ENCODE measurements at places on chromosomes 2 and 18.

DNA sequence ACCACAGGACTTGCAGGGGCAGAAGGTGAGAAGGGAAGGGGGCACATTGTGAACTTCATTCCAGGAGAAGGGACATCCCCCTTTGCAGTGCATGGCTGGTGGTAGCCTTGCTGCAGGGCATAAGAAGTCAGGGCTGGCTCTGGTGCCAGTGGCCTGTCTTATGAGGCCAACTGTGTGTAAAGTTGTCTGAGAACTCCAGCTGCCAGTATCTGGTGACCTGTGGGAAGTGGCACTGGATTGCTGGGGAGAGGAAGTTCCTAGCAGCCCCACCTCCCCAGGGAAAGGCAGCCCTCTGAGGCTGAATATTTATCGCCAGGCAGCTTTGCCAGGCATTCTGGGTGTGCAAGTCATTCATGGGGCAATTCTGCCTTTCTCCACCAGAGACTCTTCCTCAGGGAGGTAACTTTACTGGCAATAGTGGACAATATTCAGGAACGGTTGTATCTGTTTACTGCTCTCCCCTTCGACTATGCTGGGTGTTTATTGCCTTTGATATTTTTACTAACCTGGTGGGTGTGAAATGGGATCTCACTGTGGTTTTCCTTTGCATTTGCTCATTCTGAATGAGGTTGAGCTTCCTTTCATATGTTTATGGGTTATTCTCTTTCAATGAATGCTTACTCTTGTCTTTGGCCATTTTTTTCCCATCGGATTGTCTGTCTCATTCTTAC, 12.3 kb downstream of the TRPM8 start:
- no peak for DNase-seq

- no peak for DNase-seq
These were observed 7.6 kb downstream of the POU3F3 start for GRCh38 chr2:104861351-104862057.

- DNase-seq, result no peak
These were observed 31.7 kb downstream of the PCARE start for GRCh38 chr2:29042561-29043075.

GRCh38 chr2:66570471-66570870, 135.5 kb downstream of the MEIS1 start:
- no peak for DNase-seq

- DNase-seq, result peak; percentile 8
These were observed 30.0 kb upstream of the RAB1A start for GRCh38 chr2:65159906-65160305.

- no peak for DNase-seq
These were observed 113.6 kb upstream of the STK17B start for GRCh38 chr2:196284866-196285557.

- DNase-seq, result no peak
These were observed 817.3 kb downstream of the SATB2 start for GRCh38 chr2:198640463-198640862.

GRCh38 chr2:186263673-186264250, 222.3 kb upstream of the ZC3H15 start:
- no peak for DNase-seq

DNA sequence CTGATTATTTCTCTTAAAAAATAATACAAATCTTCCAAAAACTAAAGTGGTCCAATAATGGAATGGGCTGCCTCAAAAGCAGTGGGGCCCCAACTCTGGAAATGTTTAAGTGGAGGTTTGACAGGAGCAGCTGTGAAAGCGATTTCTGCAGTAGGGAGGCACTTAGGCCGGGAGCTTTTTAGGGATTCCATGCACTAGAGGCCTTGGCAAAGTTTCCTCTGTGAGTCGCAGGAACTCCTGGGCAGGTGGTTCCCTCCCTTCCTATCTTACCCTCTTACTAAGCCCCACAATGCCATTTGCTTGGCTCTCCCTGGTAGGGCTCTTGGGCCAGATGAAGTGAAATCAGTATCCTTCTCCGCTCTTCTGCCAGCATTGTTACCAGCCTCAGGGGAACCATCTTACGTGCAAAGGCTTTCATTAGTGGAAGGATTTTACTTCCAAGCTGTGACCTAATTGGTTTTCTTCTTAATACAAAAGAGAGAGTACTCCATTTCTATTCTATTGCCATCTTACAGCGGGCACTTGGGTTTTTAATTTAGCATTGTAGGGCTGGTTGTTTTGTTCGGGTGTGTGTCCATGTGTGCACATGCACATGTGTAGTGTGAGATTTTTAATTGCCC, 34.3 kb upstream of the C18orf32 start:
- no peak for DNase-seq

GRCh38 chr2:138814123-138814898, 34.1 kb upstream of the NXPH2 start:
- DNase-seq, result no peak

- no peak for DNase-seq
These were observed 855.7 kb downstream of the TRIB2 start for GRCh38 chr2:13572466-13572865.

DNA sequence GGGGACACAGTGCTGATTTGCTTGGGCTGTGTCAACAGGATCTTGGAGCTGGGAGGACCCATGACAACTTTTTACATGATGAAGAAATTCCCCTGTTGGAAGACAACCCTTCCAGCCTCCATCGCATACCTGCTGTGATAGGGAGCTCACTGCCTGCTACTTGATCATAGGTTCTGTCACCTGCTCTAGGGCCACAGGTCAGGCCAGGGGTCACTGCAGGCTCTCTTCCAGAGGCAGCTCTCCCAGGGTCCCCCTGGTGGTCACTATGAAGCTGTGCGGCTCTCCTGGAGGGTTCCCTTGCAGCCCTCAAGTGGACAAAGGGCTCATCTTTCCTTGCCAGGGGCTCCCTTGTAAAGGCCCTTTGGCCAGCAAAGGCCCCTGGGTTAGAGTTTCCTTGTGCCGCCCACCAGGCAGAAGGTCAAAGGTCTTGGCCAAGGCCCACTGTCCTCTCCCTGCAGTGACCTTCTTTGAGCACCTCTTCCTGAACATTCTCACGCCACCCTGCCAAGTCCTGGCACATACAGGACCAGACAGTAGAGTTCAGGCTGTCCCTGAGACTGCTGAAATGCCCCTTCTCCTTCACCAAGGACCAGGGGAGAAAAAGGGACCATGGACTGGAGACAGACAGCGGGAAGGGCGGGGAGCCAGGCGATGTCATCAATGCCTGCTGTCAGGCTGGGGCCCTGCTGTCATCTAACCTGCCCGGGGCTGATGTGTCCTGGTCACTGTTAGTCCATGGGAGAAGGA, 345.1 kb downstream of the DYSF start:
- DNase-seq, result no peak

- DNase-seq, result no peak
These were observed 800.9 kb downstream of the BCL11A start for GRCh38 chr2:59752512-59752911.

DNA sequence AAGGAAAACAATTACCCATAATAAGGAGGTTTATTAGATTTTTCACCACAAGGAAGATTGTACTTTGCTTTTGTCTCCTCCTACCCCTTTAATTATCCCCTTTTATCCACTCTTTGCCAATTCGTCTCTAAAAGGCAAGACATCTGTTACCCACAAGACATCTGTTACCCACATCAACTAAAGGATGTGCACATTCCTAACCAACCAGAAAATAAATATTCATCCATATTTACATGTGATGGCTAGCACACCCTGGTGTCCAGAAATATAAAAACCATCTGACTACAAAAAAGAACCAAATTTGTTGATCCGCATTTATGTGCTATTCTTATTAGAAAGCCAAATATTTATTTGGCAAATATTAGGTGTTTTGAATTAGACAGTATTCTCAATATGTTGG, 35.7 kb downstream of the ACVR1C start:
- DNase-seq, result no peak

DNA sequence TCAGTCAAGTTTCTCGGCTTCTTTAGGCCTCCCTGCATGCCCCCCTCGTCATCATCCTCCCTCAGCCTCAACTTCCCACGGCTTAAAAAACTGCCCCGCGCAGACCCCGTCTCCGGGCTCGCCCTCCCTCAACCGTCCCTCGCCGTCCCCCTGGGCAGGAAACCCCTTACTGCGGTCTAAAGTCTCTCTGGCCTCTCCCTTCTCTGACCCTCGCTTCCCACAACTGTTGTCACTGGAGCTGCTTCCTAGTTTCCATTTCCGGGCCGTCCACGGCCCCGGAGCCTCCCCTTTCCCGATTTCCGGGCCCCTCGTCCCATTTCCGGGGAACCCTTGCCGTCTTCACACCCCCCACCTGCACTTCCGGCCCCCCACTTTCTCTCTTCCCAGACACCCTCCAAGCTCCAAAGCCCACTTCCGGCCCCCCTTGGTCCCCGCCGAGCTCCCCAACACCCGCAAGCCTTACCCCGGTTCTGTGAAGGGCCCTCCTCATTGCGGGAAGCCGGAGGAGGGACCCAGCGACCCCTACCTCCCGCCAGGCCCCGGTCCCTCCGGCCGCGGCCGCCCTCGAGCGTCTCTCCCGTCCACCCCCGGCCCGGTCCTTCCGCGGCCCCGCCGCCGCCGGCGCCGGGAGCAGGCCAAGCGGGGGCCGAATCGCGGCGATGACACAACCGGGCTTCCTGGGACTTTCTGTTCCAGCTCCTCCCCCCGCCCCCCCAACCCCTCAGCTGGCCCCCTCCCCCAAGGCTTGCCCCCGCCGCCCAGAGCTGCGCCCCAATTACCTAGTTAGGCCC, 513 bp downstream of the TRIP12 start:
- peak; percentile 86 for DNase-seq

DNA sequence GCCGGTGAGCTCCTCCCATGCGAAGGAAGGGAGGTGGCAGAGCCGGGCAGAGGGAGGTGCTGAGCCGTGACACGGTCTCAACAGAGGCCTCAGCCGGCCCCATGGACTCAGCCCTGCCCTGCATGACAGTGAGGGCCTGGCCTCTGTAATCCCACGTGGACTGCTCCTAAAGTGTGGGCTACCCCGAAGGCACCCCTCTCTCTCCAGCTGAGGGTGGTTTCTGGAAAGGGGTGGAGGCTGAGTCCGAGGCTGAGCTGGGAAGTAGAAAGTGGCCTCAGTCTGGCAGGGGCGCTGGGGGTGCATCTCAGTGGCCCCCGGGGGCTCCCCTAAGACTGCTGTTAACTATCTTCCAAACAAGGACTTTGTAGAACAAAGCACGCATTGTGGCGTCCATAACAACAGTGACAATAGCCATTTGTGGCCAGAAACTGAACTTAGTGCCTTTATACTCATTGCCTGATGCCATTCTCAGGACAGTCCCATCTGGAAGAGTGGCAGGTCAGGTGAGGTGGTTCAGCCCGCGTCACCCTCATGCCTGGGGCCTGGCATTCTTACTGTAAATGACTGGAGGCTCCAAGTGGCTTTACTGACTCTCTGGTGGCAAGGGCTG, 192.4 kb downstream of the TWIST2 start:
- no peak for DNase-seq

DNA sequence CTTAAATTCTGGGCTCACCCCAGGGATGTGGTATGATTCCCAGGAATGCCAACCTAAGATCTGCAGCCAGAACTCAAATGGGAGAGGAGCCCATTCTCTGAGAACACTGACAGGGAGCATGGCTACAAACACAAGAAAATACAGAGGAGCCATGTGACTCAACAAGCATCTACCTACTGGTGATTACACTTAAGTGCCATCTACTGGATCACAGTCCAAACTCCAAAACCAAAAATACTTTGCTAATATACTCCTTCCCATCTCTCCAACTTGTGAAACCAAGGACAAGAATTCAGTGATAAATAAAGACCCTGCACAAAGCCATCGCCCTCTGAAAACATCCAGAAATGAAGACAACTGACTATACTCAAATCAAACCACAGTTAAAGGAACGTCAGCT, 116.9 kb downstream of the NR4A2 start:
- no peak for DNase-seq

GRCh38 chr2:222859786-222860612, 837 bp upstream of the ACSL3 start:
- DNase-seq, result no peak

- DNase-seq, result no peak
These were observed 29.0 kb downstream of the LINC00305 start for GRCh38 chr18:64119916-64120315.

GRCh38 chr2:83071914-83072313, 1387.2 kb downstream of the SUCLG1 start:
- no peak for DNase-seq

GRCh38 chr2:231339316-231339715, 56.2 kb upstream of the B3GNT7 start:
- DNase-seq, result no peak

GRCh38 chr2:84532291-84532690, 16.0 kb downstream of the DNAH6 start:
- no peak for DNase-seq

DNA sequence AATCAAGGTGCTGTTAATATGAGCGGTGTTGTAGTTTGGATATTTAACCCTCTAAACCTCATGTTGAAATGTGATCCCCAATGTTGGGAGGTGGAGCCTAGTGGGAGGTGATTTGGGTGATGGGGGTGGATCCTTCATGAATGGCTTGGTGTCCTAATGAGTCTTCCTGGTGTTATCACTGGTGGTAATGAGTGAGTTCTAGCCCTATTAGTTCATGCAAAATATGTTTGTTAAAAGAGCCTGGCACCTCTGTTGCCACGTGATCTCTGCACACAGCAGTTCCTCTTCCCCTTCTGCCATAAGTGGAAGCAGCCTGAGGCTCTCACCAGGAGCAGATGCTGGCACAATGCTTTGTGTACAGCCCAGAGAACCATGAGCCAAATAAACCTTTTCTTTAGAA, 158.4 kb downstream of the FMNL2 start:
- no peak for DNase-seq

DNA sequence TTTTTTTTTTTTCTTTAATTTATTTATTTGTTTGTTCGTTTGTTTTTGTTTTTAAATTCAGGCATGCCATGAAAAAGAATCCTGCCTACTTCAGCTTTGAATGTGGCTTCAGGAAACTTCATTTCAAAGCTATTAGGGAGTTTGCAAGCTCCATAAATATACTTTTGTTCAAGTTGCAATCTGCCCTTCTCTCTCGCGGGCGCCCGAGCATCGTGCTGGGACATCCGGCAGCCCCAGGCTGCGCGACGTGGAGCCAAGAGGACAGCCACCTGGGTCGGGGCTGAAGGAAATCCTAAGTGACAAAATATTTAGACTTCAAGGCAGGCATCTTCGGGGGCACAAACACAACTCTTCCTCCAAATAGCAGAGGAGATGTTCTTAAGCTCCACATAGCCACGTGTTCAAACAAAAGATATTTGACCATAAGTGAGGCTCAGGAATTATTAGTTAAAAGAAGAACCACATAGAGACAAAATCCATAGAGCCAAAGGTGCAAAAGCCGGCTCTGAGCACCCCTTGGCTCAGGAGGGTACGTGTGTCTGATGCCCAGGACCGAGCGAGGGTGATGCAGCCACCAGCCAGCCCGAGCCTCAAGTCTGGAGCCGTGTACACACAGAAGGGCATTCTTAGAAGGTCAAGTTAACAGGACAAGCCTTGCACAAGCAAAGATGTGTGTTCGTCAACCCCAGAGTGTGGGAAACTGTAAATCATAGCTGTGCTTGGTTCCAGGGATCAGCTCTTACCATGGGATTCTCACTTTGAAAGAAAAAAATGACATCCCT, 256.5 kb upstream of the SALL3 start:
- no peak for DNase-seq

Data from T-helper 2 cell (primary cell).